ENCODE measurements at places on chromosomes 3 and 15.

DNA sequence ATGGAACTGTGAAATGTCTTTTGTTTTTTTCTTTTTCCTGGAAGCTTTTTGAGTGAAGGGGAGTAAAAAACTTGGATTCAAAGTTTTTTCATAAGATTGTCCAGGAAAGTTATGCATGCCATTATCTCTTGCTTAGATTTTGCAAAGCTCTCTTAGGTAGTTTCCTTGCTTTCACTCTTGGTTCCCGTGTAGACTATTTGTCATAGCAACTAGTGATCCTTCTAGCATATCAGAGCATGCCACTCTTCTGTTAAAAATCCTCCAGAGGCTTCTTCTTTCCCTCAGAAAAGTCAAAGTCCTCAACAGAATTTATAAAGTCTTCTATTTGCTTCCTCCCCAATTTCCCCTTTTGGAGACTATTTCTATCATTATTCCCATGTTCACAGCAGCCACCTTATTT, 21.1 kb downstream of the GTF2E1 start:
- no peak for DNase-seq

DNA sequence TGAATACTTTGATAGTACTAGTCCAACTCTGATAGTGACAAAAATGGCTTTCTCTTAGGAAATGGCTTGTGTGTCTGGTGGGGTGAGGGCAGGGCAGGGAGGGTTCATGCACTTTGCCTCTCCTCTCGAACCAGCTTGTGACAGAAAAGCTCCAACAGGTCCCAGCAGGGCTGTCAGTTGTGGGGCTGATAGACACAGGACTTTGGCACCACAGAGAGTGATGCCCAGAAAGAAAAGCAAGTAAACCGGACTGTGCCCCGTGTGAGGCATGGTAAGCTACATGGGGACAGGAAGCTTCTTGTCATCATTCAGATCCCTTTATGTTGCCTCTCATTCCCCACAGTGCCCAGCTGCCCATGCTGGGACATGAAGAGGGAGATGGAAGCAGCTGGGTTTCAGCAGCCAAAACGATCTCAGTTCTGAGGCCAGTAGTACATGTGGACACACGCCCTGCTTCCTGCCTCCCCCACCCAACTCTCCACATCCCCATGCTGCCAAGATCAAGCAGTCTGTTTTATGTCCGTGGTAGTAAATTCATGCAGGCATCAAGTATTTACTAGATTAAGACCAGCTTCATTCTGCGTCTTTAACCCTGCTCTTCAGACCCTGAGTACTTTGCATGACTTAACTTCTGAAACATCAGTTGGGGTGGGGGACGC, 29.7 kb upstream of the LIPC start:
- DNase-seq: no peak

GRCh38 chr15:26358708-26359107, 414.2 kb downstream of the GABRB3 start:
- no peak for DNase-seq

DNA sequence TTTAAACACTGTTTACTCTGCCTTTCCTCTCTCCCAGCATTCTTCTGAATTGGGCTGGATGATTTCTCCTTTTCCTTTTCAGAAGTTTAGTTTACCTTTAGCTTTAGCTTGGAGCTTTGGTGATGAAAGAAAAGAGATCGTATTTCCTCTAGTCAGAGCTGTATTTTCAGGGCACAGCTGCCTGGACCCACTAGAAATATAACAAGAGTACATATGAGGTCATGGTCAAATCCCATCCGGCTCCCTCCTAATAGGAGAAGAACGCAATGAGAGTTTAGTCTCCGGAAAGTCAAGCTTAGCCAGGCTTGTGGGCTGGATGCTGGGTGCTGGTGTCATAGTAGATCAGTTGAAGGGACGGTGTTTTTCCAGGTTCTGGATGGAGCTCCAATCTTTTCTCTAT, 177.1 kb upstream of the PFN2 start:
- DNase-seq: peak; percentile 41

- DNase-seq: no peak
Measured at GRCh38 chr3:15858547-15859506, 61.0 kb upstream of the ANKRD28 start.

DNA sequence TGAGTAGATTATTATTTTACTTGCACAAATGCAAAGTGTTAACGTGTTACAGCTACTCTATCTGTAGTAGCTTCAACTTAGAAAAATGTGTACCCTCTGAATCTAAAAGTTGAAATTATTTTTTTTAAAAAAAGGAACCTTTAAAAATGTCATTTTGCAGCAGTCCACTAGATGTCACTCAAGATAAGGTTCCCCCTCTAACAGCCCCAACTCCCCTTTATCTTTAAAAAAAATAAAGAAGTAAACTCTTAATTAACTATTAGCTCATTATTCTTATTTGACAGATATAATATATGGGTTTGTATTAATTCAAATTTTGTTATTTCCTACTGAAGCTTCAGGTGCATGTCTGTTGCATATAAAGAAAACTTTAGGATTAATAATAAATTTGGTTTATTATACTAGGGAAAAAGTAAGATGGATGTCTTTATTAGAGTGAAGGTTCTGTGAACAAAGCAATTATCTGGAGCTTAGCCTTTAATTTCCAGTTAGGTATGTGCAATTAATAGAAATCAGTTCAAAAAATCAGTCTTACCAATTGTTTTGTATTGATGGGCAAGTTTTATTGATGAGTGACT, 288.5 kb downstream of the VGLL3 start:
- no peak for DNase-seq

DNA sequence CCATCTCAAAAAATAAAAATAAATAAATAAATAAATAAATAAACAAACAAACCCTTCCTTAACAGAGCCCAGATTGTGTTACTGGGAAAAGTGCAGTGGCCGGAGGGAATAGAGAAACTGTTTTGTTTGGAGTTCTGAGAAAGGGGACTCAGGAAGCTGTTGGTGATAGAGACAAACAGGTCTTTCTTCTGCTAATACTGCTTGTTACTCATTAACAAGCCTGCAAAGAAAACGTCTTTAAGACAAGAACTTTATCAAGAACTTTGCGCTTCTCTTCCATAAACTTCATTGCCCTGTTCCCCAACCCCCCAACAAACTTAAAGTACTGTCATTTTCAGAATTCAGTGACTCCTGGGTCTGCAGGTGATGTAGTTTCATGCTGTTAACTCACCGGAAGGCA, 68.8 kb upstream of the GSK3B start:
- DNase-seq: no peak

GRCh38 chr15:51332206-51333147, 5.9 kb downstream of the CYP19A1 start:
- DNase-seq: no peak

GRCh38 chr15:80512726-80513660, 108.8 kb downstream of the ARNT2 start:
- DNase-seq: no peak

GRCh38 chr15:96218623-96219455, 111.7 kb upstream of the NR2F2 start:
- DNase-seq: no peak

- DNase-seq: no peak
Measured at GRCh38 chr3:58573640-58574039, 3.6 kb downstream of the FAM107A start.

DNA sequence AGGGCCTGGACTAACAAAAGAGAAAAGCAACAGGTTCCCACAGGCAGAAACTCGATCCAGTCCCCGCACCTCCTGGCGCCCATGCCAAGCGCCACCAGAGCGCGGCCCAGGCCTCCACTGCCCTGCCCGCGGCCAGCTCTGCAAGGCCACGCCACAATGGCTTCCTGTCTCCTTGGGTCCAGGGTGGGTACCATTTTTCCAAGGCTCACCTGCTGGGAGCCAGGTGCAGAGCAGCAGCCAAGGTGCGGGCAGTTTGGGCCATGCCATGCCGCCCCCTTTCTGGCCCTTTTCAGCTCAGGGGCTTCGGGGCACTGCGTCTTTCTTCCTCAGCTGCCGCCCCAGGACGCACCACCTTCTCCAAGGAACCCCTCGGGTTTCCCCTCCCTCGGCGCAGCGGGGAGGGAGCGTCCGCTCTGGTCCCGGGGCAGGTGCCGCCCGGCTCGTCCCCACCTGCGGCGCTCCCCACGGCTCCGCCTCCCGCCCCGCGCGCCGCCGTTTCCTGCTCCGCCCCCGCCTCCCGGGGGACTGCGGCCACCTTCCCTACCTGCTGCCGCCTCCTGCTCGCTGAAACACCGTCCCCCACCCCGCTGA, at the start of gene ILDR1:
Gene ILDR1, minus strand, starts transcription at position 437 of the 591 bp plus-strand sequence. Its CDS starts 170 bp downstream, at position 267.
- DNase-seq: peak; percentile 81

- no peak for DNase-seq
Measured at GRCh38 chr3:10973046-10973595, 19.4 kb upstream of the SLC6A1 start.

DNA sequence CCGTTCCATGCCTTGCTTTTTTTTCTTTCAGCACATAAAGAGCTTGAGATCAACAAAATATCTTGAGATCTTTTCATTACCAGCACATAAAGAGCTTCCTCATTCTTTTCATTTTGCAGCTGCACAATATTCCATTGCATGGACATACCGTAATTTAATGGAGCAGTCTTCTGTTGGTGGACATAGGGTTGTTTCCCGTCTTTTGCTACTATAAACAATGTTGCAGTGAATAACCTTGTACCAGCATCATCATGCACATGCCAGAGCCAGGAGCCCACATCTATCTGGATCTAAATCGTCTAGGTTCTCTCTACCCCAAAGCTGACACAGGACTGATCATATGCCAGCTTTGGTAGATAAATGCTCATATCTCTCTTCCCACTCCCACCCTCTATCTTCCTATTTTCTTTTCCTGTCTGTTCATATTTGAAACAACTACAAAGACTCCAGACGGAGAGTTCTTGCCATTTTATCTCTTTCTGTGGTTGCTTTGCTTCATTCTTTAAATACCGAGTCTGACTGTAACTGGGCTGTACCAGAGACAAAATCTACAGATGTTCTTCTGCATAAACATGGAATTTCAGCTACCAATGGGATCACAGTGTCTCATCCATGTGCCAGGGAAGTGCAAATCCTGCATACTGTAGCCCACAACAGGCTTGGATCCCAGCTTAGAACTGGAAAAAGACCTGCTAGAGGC, 47.1 kb upstream of the AKAP13 start:
- no peak for DNase-seq

- no peak for DNase-seq
Measured at GRCh38 chr15:77384589-77385359, 35.1 kb downstream of the PEAK1 start.

GRCh38 chr3:52925405-52926313, 28.3 kb upstream of the STIMATE start:
- no peak for DNase-seq

DNA sequence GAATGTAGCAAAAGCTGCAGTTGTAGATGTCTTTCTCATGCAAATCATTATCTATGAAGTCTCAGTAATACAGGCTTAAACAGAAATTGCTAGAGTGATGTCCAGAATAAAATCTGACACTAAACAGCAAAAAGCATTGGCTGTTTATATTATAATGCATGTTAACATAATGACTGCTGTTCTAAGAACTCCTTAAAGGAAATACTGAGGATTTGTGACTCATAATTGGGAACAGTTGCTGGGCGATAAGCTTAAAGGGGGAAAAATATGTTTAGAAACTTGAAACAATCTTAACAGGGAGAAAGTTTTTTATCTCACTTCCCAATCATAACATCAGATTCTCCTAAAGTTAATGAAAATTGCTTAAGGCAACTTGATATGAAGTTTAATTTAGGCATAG, 17.5 kb downstream of the TIPARP start:
- DNase-seq: no peak

GRCh38 chr3:84275532-84275931, 683.3 kb upstream of the CADM2 start:
- no peak for DNase-seq

GRCh38 chr3:73030073-73030597, 31.3 kb upstream of the EBLN2 start:
- no peak for DNase-seq

- DNase-seq: no peak
Measured at GRCh38 chr3:188553569-188553968, 399.6 kb downstream of the LPP start.

- DNase-seq: no peak
Measured at GRCh38 chr3:39184081-39184967, 8.1 kb downstream of the XIRP1 start.

GRCh38 chr15:81526029-81526428, 152.0 kb upstream of the TMC3 start:
- DNase-seq: no peak

- no peak for DNase-seq
Measured at GRCh38 chr3:124942613-124943012, 8.1 kb upstream of the MUC13 start.

DNA sequence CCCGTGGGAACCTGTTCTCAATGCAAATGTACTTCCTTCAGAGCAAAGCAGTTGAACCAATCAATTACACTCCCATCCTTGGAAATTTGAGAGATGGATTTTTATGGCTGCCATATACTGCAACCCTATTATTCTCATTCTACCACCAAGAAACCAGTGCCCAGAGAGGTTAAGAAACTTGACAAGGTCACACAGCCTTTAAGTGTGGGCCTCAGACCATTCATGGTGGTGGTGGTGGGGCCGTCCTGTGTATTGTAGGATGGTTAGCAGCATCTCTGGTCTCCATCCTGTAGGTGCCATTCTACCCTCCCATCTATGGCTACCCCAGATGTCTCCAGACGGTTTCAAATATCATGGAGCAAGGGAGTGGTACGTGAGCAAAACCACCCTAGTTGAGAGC, 23.4 kb upstream of the RBSN start:
- no peak for DNase-seq

- DNase-seq: no peak
Measured at GRCh38 chr3:17885986-17886385, 143.6 kb upstream of the TBC1D5 start.

- peak; percentile 43 for DNase-seq
Measured at GRCh38 chr15:77538793-77539497, 93.8 kb downstream of the LINGO1 start.

GRCh38 chr3:94293793-94294195, 230.9 kb downstream of the NSUN3 start:
- no peak for DNase-seq

GRCh38 chr3:71688121-71688520, 37.1 kb downstream of the EIF4E3 start:
- DNase-seq: no peak

DNA sequence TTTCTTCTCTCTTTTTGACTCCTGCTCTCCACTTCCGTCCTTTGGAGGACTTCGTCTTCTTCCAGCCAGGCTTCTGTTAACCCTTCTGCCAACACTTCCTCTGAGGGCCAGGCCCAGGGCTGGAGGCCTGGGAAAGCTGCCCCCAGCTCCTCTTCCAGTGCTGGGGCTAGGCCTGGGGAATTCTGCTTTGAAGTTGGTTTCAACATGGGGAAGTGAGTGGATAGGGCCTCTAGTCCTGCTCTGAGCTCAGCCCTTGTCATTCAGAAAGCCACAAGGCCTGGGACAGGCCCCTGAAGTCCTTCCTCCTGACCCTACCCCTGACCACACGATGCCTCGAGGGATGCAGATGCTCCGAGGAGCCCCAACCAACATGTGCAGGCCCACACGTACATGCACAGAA, 53.9 kb upstream of the HERC1 start:
- no peak for DNase-seq

- no peak for DNase-seq
Measured at GRCh38 chr3:14127516-14128161, 2.8 kb downstream of the TMEM43 start.

DNA sequence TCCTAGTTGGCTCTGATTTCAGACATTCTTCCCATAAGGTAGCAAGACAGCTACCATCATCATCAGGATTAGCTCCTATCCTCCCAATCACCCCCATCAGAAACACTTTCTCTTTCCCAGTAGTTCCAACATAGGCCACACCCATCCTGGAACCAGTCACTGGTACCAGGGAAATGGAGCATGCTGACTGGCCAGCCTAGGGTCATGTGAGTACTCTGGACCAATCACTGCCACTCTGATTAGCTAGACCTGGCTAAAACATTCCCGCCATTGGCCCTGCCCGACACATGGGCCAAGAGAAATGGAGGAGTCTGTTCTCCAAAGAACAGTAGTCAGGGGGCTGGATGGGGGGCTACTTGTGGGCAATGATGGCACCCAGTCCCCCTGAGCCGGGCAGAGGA, 12.4 kb downstream of the EFCC1 start:
- DNase-seq: no peak
